ENCODE measurements at places on chromosomes 4 and X. TPM values are rescaled to one million over a fixed set of nuclear protein-coding genes. Genes with fewer than 3 reads are reported as not detected.

PDK3 gene
- 29.7 TPM for polyA plus RNA-seq

P2RY4 gene
- polyA plus RNA-seq: not detected

MAGEB17 gene
- polyA plus RNA-seq: not detected

GPRASP1 gene
- polyA plus RNA-seq: 6.9 TPM

NEXMIF gene
- polyA plus RNA-seq: not detected

TDO2 gene
- polyA plus RNA-seq: not detected

PRRG3 gene
- not detected for polyA plus RNA-seq

MND1 gene
- 0.91 TPM for polyA plus RNA-seq

- H3K4me3 ChIP-seq: no peak overlapping the region
- no peaks in the 10 kb centered on the region for H3K4me1 ChIP-seq
- H3K27me3 ChIP-seq: no peaks in the 10 kb centered on the region
- no peak for DNase-seq
- no peaks in the 10 kb centered on the region for H3K36me3 ChIP-seq
- no peak overlapping the region for H3K27ac ChIP-seq
These were observed 306.3 kb upstream of the PPARGC1A start for GRCh38 chr4:24195991-24196736.

- DNase-seq: no peak
- H3K4me3 ChIP-seq: no peak overlapping the region
- H3K36me3 ChIP-seq: no peaks in the 10 kb centered on the region
- no peaks in the 10 kb centered on the region for H3K27me3 ChIP-seq
- H3K27ac ChIP-seq: no peak overlapping the region
These were observed 13.6 kb upstream of the DDX3X start for GRCh38 chrX:41320393-41320792.

- no peaks in the 10 kb centered on the region for H3K27me3 ChIP-seq
- H3K27ac ChIP-seq: no peak overlapping the region
- no peaks in the 10 kb centered on the region for H3K36me3 ChIP-seq
- no peaks in the 10 kb centered on the region for H3K4me1 ChIP-seq
These were observed 25.2 kb downstream of the FOXR2 start for GRCh38 chrX:55648434-55648833.

DNA sequence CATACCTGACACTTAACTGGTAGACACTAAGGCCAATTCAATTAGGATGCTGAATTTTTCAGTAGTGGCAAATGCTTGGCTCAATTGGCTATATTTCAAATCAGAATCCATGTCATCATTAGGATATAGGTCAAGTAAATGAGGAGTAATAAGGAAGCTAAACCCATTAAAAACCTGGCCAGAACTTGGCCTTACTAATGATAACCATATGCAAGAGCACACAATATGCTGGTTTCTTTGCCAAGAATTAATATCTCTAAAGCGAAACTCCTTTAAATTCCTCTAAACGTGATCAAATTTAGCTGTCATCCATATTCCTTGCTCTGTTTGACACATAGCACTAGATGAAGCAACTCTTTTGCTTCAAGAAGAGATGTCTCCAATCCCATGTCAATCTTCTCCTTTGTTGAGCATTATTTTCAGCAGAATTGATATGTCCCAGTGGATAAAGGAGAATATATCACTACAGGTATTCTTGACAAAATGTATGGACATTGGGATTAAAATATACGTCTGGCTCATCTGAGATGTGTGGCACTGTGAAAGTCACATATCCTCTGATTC, 206.1 kb upstream of the ANKRD50 start:
- no peak overlapping the region for H3K27ac ChIP-seq
- no peaks in the 10 kb centered on the region for H3K36me3 ChIP-seq
- no peak for DNase-seq
- no peak overlapping the region for H3K4me3 ChIP-seq
- no peaks in the 10 kb centered on the region for H3K27me3 ChIP-seq

DNA sequence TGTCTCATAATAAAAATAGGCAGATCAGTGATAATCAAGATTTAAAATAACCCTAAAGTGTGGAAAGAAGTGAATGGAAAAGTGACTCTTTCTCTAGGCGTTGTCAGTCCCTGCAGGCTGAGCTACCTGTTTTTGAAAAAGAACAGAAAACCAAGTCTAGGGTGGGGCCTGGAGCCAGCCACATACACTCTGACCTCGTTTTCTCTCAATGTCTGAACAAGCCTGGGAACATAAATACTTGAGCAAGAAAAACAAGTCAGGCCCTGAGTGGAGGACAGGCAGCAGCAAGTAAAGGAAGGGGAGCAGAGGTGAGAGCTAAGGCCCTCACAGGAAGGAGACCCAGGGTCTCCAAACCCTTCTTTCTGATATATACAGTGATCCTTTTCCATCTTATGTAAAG, 91.7 kb upstream of the HPF1 start:
- no peaks in the 10 kb centered on the region for H3K4me1 ChIP-seq
- no peaks in the 10 kb centered on the region for H3K36me3 ChIP-seq
- H3K27me3 ChIP-seq: no peaks in the 10 kb centered on the region
- no peak for DNase-seq
- no peak overlapping the region for H3K4me3 ChIP-seq

DNA sequence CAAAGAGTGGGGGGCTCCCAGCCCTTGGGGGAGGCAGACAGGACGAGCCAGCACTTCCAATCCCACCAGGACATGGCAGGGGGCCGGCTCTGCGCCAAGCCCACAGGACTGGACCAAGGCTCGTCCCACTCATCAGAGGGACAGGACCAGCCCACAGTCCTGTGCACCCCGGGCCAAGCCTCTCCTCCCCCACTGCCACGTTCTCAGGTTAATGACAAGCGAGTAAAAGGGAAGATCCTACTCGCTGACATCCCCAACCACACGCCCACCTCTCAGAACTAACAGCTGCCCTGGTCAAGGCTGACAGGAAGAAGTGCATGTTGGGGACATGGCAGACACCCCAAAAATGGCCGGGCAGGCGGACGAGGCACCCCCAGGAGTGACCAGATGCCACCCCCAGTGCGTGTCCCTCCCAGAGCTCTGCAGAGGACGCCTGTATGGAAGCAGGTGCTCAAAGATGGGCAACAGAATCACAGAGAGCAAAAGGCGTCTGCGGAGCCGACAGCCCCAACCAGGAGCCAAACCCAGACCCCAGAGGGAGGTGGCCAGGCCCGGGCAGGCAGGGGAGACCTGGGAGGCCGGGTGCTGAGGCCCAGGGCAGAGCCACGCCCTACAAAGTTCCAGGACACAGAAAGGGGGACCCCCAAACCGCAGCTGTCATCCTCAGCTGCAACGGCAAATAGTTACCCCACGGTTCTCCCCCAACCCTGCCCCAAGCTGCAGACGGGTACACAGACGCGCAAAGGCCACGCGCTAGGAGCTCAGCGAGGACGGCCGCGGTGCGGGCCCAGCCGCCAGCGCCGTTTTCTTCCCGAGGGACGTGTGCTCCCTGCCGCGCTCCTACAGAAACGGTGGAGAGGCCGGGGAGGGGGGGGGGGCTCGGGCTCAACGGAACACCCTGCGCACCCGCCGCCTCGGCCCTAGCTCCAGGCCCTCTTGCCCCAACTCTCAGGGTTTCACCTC, 1.7 kb downstream of the CTBP1 start:
- peak; percentile 34 for DNase-seq
- H3K4me3 ChIP-seq: peak overlapping the region; percentile 53
- H3K4me1 ChIP-seq: peaks cover 73% of the 10 kb centered on the region
- no peaks in the 10 kb centered on the region for H3K27me3 ChIP-seq
- peak overlapping the region; percentile 81 for H3K27ac ChIP-seq

DNA sequence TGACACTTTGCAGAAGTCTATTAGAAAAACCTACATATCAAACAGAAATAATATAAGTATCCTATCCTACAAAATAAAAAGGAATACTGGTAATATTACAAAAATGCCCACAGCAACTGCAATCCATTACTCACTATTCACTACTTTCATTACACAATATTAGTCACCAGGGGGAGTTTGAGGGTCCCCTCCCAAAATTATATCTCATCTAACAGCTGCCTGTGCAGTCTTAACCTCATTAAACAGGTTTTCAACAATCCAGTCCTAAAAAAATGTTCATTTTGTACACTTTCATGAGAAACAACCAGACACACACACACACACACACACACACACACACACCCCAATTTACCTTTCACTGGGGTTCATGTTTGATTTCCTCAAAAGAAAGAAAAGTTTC, 2.9 kb downstream of the CLOCK start:
- no peaks in the 10 kb centered on the region for H3K36me3 ChIP-seq
- H3K4me3 ChIP-seq: peak overlapping the region; percentile 78
- no peak overlapping the region for H3K27ac ChIP-seq
- no peak for DNase-seq
- no peaks in the 10 kb centered on the region for H3K27me3 ChIP-seq

DNA sequence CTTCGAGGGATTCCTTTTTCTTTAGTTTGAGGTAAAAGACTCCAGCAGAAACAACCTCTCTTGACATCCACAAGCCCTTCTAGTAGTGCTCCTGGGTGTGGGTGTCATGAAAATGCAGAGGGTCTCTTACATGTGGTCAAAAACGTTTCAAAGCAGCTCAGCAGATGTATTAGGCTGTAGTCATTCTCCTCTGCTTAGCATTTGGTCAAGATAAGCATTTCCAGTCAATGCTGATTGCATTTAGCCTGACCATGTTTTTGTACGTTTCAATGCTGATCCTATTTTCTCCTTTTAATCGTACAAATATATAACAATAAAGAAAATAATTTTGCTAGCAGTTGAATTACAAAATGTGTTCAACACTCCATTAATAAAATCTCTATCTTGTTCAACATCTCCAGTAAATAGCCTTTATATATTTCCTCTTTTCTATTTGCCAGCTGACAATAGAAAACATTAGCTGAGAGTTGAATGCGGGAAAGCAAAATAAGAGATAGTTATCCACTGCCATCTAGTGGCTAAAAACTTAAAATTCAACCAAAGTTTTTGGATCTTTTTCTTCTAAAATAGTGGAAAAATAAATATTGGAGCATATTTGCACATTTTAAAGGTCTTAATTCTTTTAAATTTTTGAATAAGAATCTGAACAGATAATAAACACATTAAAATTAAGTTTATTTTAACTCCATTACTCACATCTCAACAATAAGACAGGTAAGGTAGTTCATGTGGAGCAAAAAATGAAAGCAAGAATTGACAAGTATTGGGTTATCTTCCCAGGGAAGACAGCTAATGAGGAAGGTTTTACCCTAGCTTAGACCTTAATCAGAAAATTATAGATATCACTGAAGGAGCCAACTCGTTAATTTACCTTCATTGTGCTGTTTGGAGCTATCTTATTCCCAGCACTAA, 15.2 kb upstream of the PACRGL start:
- no peaks in the 10 kb centered on the region for H3K36me3 ChIP-seq
- no peak overlapping the region for H3K27ac ChIP-seq
- no peaks in the 10 kb centered on the region for H3K27me3 ChIP-seq
- no peak overlapping the region for H3K4me3 ChIP-seq
- no peak for DNase-seq

- no peaks in the 10 kb centered on the region for H3K36me3 ChIP-seq
- peak overlapping the region; percentile 74 for H3K4me3 ChIP-seq
- H3K4me1 ChIP-seq: peaks cover 36% of the 10 kb centered on the region
- no peak overlapping the region for H3K27ac ChIP-seq
These were observed 1.2 kb downstream of the CORIN start for GRCh38 chr4:47836641-47837093.

GRCh38 chr4:15884666-15885065, 53.9 kb downstream of the FGFBP1 start:
- H3K4me3 ChIP-seq: no peak overlapping the region
- DNase-seq: no peak
- H3K27ac ChIP-seq: no peak overlapping the region
- no peaks in the 10 kb centered on the region for H3K4me1 ChIP-seq
- peaks cover 5% of the 10 kb centered on the region for H3K27me3 ChIP-seq

GRCh38 chr4:8112036-8112576, 46.5 kb downstream of the ABLIM2 start:
- no peak overlapping the region for H3K27ac ChIP-seq
- no peaks in the 10 kb centered on the region for H3K27me3 ChIP-seq
- H3K4me1 ChIP-seq: no peaks in the 10 kb centered on the region
- no peak overlapping the region for H3K4me3 ChIP-seq
- H3K36me3 ChIP-seq: no peaks in the 10 kb centered on the region
- DNase-seq: no peak

- H3K4me3 ChIP-seq: no peak overlapping the region
- no peaks in the 10 kb centered on the region for H3K36me3 ChIP-seq
- H3K27ac ChIP-seq: no peak overlapping the region
- H3K27me3 ChIP-seq: peaks cover 13% of the 10 kb centered on the region
- no peak for DNase-seq
These were observed 1.5 kb upstream of the DIPK2B start for GRCh38 chrX:45202171-45202570.

DNA sequence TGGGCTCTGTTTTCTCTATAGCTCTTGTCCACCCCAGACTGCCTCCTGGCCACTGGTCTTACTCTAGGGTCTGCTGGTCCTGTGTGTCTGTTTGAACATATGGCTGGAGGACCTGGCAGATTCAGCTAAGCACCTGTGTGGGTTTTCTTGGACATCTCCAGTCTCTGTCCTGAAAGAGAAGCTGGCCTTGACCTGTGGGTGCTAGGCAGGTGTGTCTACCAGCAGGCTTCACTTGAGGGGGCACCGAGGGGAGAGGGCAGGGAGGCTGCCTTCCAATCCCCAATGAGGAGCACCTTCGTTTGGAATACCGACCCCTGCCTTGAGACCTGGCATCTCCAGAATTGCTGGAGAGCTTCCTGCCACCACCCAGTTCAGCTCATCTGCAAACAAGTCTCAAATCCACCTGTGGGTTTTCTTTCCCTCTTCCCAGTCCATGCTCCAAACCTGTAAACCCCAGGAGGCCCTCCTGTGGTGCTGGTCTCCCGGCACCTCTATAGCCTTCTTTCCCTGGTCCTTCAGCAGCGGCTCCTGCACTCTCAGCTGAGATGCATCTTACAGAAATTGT, 45.2 kb downstream of the HTRA3 start:
- H3K4me1 ChIP-seq: no peaks in the 10 kb centered on the region
- no peaks in the 10 kb centered on the region for H3K36me3 ChIP-seq
- H3K4me3 ChIP-seq: no peak overlapping the region
- no peak overlapping the region for H3K27ac ChIP-seq

GRCh38 chr4:19735012-19735411, 516.7 kb upstream of the SLIT2 start:
- no peaks in the 10 kb centered on the region for H3K36me3 ChIP-seq
- DNase-seq: no peak
- H3K4me1 ChIP-seq: no peaks in the 10 kb centered on the region
- no peak overlapping the region for H3K4me3 ChIP-seq

DNA sequence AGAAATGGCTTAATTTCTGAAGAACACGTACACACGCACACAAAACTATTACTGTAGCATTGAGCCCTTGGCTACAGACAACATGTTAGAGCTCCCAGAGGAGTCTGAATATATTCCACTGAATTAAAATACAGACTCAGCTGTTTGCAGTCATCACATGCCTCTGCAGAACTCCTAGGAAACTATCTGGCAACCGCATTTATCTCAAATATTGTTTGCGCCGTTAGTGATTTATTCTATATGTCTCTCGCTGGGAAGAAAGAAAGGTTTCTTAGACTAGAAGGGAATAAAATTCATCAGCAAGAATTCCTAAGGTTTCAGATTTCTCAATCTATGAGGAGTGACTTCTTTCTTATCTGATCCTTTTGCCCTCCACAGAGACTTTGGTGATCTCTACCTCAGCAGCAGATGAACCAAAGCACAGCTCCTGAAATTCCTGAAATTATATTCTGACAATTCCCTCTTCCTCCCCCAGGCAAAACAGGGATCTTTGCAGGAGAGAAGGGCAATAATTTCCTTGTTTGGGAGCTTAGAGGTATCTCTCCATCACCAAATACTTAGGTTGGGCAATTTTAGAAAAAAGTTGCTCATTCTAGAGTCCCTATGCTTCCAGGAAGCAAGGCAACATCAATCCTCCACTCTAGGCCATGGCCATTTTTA, 199.2 kb downstream of the APBB2 start:
- no peak overlapping the region for H3K27ac ChIP-seq
- no peaks in the 10 kb centered on the region for H3K36me3 ChIP-seq
- DNase-seq: no peak
- no peak overlapping the region for H3K4me3 ChIP-seq
- no peaks in the 10 kb centered on the region for H3K4me1 ChIP-seq
